ENCODE measurements at places on chromosomes 5 and 9.

GRCh38 chr5:72394688-72395087 is 74.5 kb downstream of the PTCD2 start:
- no peak for DNase-seq

GRCh38 chr9:11702548-11702947 is 990.6 kb upstream of the TYRP1 start:
- no peak for DNase-seq

- no peak for DNase-seq
These were observed 57.9 kb downstream of the OSTF1 start for GRCh38 chr9:75146229-75146628.

- no peak for DNase-seq
These were observed 946.3 kb downstream of the DTWD2 start for GRCh38 chr5:118042076-118042475.

- no peak for DNase-seq
These were observed 117.7 kb downstream of the STARD4 start for GRCh38 chr5:111394586-111394985.

DNA sequence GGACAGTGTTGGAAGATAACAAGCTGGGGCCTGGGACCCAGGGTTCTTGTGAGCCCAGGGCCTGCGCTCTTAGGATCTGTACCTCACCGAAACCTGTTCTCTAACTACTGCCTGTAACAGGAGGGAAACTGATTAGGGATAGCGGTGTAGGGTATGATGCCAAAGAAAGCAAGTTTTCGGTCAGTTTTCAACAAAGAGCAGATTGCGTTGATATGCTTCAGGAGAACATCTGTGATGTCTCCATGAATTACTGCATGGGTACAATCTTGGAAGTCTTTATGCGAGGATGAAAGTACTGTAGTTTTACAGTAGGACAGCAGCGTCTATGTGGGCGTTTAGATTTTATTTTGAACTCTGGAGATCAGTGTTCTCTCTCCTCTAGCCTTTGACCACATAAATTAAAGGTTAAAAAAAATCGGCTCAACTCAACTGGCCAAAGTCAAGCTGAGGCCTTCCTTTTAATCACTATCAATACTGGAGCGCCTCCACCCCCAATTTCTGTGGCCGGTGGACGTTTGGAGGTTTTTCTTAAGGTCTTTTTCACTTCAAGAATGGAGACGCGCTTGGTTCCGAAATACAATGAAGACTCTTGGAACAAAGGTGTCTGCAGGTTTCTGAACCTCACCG is 3.0 kb downstream of the NFIL3 start:
- DNase-seq, result no peak

DNA sequence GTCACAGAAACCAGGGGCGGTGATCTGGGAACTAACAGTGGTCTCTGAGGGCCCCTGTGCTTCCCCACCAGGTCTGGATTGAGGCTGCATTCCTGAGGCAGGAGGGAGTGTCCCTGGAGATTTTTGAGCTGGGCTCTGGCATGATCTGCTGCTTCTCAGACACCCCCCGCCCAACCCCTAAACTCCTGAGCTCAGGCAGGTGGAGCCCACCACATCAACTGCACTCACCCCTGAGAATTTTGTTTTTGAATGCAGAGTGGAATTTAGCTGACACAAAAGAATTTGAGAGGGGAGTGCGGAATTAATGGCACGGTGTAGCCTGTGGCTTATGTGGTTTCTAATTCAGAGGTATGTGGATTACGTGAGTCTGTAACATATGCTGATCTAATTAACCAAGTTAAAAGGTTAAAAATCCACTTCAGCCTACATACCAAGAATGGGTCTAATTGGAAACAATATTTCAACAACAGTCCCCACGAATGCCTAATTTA is 23.9 kb upstream of the CTSL start:
- no peak for DNase-seq

DNA sequence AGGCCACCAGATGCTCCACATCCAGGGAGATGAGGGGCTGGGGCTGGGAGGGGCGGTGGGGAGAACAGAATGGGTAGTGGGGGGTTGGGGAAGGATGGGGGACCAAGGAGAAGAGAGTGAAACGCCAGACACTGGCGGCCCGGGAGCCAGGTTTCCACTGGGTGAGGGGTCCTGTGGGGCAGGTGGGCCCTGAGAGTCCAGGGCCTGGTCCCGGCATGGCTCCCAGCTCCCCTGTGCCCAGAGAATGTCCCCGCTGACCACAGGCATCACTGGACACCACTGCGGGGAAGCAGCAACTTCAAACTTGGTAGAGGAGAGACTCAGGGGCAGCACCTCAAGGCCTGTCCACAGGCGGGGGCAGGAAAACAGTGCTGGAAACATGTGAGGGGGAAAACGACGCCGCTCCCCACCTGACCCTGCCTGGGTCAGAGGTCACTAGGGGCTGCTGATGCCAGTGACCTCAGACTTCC is 13.2 kb downstream of the NINJ1 start:
- no peak for DNase-seq

GRCh38 chr5:179260324-179261070 is 84.8 kb downstream of the ADAMTS2 start:
- DNase-seq, result peak; percentile 30

GRCh38 chr5:18970000-18970399 is 1018.0 kb downstream of the CDH18 start:
- no peak for DNase-seq

DNA sequence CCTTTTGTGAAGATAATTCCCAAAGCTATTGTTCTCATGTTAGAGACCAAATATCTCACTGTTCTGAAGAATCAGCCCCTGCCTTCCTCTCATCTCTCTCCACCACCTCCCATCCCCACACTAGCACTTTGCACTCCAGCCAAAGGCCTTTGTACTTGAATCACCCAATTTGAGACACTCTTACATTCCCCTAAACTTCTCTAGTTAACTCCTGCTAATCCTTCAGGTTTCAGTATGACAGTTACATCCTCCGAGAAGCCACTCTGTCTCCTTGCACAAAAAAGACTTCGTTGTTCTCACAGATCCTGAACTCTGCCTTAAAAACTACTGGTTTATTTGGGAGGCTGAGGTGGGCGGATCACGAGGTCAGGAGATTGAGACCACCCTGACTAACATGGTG is 227.5 kb downstream of the PIK3R1 start:
- no peak for DNase-seq

GRCh38 chr9:93206576-93207155 is 22.7 kb downstream of the WNK2 start:
- no peak for DNase-seq

DNA sequence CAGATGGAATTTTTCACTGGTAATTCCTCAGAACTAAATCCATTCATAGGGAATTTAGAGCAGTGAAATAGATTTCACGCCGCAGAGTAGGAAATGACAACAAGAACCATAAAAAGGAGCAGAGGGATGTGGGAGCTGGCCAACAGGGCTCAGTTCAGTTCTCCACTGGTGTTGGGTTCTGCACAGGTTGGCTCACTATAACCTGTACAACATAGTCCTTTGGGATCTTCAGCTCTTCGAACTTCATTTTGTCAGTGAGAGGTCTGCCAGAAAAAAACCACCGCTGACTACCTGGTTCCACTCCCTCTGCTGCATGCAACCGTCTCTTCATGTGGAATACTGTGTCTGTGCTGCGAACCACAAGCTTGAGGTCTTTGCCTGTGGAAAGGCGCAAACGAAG is 17.7 kb downstream of the EFCAB9 start:
- no peak for DNase-seq

- no peak for DNase-seq
These were observed 117.6 kb downstream of the CARTPT start for GRCh38 chr5:71836559-71837112.

DNA sequence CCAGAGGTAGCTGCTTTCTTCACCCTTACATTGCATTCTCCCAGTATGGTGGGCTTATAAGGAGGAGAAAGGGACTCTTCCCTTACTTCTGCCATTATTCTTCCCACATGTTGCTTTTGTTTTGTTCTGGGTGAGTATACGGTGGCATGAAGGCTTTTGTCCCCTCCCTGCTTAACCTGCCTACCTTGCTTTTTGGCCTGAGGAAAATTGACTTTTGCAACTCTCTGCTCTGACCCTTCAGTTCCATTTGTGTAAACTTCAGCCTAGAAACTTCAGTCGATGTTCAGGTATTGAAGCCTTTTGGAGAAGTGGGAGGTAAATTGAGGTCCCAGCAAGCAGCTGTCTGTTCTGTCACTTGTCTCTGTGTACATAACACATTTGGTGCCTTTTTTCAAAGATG is 110.2 kb downstream of the PCSK1 start:
- DNase-seq, result no peak

- DNase-seq, result no peak
These were observed 70.4 kb upstream of the PSD2 start for GRCh38 chr5:139725073-139725830.

DNA sequence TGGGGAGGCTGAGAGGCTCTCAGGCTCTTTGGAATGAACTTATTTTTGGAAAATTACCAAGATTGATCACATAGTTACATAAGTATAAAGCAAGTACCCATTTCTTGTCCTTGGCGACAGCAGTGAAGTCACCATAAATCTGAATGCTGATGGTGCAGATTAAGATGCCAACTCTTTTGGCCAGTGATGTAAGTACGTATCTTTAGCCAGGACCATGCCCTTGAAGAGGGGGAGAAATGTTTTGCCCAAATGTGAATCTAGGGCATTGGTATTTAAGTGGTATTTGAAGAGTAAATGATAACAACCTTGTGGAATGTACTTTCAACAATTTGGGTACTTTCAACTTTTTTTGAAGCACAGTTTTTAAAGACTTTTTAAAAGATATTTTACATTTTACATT is 68.2 kb upstream of the RAD23B start:
- no peak for DNase-seq

- DNase-seq, result no peak
These were observed 260.4 kb downstream of the DEPDC1B start for GRCh38 chr5:60439552-60439951.

- DNase-seq, result peak; percentile 50
These were observed 60.3 kb upstream of the NEK6 start for GRCh38 chr9:124197177-124198095.

GRCh38 chr5:92896722-92897121 is 684.3 kb downstream of the NR2F1-AS1 start:
- no peak for DNase-seq

GRCh38 chr9:133460405-133461175 is 812 bp downstream of the CACFD1 start:
- DNase-seq, result no peak

- DNase-seq, result no peak
These were observed 30.4 kb upstream of the FYB1 start for GRCh38 chr5:39249564-39250274.

- DNase-seq, result peak; percentile 72
These were observed 71.0 kb upstream of the IL7R start for GRCh38 chr5:35785601-35786085.

GRCh38 chr5:30385754-30386153 is 807.7 kb upstream of the CDH6 start:
- DNase-seq, result no peak

GRCh38 chr5:164727012-164727411 is 1221.6 kb downstream of the MAT2B start:
- no peak for DNase-seq

DNA sequence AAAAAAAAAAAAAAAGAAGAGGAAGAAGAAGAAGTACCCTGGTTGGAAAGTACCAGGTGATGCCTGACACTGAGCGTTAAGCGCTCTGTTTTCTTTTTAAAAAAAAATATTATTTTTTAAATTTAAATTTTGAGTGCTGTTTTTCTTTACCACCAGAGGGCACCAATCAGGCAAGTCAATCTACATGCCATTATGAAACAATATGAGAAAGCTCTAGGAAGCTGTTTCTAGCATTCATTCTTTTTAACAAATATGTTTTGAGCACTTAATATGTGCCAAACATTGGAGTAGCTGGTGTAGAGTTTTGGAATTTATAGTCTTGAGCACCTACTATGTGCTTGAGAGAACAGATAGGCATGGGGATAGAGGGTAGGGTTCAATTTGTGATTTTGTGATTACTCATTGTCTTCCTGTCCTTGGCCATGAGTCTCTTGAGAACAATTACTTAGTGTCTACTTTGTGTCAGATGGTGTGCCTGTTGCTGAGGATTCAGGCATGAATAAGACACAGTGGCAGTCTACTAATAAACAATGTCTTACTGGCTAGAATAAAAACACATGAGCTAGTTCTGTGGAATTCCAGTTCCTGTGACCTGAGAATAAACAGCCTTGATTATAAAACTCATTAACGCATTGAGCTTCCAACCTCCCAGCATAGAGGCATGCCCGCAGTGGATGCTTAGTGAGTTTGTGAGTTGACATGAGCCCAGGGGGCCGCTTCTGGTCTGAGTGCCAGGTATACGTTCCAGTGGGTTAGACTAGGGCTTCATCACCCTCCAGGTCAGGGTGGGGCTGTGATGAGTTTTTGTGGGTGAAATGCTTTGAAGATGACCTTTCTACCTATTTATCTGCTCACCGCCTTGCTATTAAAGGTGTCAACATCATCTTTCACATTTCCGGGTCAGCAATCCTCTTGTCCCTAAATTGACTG is 3.0 kb upstream of the UBE2R2 start:
- DNase-seq, result no peak

Data from activated CD8-positive, alpha-beta memory T cell treated with anti-CD3 and anti-CD28 coated beads, Interleukin-2, amount 50 U/mL, for 48 hours (primary cell).